ENCODE measurements at places on chromosomes 12 and 14.

DNA sequence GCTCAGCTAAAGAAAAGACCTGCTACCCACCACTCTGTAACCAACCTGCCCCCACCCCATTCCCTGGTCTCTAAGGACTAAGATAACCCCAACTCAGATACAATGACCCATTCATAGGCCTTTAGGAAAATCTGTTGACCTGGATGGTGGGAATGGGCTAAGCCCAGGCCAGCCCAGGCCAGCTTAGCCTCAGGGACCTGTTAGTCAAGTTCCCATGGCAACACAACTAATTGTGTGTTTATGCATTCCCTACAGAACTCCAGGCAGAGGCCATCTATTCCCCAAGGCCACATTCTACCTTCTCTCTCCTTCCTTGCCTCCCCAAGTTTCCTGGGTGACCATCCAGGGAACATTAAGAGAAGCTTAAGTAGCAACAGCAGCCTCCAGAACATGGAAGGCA, 16.1 kb upstream of the KRT8 start:
- no peak for DNase-seq

- DNase-seq = peak; percentile 35
Measured at GRCh38 chr14:71143381-71144290, 236.4 kb downstream of the PCNX1 start.

- no peak for DNase-seq
Measured at GRCh38 chr12:114767906-114768722, 84.1 kb upstream of the TBX3 start.

DNA sequence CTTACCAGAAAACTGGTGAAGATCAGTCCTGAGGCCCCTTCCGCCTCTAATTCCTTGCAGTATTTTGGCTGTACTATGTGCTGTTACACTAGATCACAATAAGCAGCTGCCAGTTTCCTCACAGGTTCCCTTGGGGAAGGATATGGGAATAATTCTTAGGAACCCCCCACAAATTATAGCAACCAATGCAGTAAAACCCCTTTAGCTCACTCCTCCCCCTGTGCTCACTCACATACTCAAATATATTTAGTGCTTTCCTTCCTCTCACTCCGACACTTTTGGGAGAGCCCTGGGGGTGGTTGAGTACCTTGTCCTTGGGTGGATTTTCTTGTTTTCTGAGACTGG, 162.7 kb downstream of the ETV6 start:
- DNase-seq = no peak

DNA sequence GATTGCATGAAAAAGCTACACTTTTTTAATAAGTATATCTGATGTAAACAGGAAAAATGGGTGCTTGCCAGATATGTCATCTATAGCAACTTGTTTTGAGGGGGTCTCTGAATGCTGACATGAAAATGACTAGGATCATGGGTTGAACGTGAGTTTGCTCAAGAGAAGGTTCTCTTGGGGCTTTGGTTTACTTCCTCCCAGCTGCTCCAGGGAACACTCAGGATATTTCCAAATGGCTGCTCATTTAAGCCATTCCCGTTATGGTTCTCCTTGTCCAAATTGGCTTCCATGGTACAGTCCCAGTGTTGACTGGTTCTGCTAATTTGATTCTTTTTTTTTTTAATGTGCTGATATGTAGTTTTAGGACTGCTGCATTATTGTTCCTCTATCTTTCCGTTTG, 118.3 kb downstream of the ETV6 start:
- no peak for DNase-seq

GRCh38 chr12:52650520-52651081, 1.4 kb downstream of the KRT2 start:
- DNase-seq = no peak

- DNase-seq = no peak
Measured at GRCh38 chr12:32706335-32707024, 27.4 kb downstream of the DNM1L start.

- DNase-seq = no peak
Measured at GRCh38 chr14:65866886-65867285, 454.4 kb downstream of the FUT8 start.

GRCh38 chr12:114240288-114240687, 165.7 kb downstream of the TBX5 start:
- DNase-seq = no peak

DNA sequence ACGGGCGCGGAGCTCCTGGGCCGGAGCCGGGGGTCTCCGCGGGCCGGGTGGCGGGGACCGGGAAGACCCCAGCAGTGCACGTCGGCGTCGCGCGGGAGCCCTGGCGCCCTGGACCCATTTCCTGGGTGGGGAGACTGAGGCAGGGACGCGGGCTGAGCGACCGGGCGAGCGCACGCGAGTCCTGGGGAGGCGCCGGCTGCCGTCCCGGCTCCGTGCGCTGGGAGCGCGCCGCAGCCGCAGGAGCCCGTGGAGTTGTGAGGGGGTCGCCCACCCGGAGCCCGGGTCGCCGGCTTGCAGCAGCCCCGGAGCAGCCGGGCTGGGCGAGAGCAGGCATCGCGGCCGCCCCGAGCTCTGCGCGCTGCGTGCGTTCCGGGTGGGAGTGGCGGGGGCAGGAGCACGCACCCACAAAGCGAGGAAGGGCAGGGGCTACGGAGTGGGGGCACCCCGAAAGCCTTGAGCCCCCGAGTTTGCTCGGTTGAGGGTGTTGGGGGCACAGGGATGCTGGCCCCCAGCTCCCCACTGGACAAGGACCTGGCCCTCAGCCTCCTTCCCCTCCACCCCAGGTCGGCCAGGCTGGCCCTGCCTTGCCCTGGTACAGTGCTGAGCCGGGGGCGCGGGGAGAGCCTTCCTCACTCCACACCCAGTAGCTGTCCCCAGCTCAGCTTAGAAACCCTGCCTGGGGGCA, 620 bp downstream of the MMP17 start:
- DNase-seq = no peak

GRCh38 chr14:68148276-68148675, 328.7 kb downstream of the RAD51B start:
- no peak for DNase-seq

- DNase-seq = no peak
Measured at GRCh38 chr12:33486058-33486457, 46.4 kb upstream of the SYT10 start.

DNA sequence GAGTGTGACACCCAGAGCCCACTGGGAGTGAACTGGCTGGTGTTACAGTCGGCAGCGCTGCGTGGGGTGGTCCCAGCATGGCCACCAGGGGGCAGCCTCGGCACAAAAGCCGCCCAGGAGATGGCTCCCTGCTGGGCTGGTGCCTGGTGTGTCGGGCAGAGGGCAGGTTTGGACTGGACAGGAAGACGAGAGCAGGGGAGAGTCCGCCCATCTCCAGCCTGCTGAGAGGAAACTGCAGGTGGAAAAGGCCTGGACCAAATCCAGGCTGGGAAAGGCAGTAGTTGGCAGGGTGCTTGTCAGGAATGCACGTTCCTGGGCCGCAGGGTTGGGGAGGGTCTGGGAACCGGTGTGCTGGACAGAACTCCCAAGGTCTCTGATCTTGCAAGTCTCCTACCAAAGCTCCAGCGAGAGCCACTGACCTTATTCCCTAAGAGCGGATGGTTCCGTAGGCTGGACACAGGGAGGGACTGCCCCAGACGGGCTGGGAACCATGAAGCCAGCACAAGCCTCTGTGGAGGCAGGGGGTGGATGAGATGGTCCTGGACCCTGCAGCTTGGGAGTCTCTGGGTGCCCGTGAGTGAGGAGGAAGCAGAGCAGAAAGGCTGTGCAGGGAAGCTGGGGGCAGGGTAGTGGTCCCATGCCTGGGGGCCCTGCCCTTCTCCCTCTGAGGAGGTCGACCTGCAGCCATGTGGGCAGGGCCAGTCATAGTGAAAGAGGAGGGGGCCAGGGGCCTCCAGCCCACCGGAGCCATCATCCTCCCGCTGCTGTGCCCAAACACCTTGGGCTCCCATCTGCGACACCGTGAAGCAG, 1.8 kb downstream of the AHNAK2 start:
- peak; percentile 87 for DNase-seq

DNA sequence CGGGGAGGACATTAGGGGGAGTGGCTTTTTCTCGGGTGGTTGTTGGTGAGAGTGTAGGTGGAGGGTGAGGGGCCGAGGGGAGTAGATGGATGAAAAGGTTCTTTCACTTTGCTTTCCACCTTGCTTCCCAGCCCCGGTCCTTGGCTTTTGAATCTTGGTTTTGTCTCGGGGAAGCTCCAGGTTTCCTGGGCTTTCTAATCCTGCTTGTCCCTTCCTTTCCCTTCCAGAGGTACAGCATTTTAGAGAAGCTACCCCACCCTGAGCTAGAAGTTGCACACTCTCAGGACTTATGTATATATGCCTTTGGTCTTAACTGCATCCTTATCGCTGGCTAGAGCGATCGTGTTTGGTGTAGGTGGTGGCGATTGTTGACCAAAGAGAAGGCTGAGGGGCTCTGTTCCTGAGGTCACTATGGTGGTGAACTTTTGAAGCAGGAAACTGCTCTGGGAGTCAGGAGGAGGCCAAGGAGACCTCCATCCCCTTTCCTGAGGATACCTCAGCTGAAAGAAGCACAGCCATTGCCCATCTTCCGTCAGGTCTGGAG, 862 bp downstream of the PIP4K2C start:
- DNase-seq = no peak

DNA sequence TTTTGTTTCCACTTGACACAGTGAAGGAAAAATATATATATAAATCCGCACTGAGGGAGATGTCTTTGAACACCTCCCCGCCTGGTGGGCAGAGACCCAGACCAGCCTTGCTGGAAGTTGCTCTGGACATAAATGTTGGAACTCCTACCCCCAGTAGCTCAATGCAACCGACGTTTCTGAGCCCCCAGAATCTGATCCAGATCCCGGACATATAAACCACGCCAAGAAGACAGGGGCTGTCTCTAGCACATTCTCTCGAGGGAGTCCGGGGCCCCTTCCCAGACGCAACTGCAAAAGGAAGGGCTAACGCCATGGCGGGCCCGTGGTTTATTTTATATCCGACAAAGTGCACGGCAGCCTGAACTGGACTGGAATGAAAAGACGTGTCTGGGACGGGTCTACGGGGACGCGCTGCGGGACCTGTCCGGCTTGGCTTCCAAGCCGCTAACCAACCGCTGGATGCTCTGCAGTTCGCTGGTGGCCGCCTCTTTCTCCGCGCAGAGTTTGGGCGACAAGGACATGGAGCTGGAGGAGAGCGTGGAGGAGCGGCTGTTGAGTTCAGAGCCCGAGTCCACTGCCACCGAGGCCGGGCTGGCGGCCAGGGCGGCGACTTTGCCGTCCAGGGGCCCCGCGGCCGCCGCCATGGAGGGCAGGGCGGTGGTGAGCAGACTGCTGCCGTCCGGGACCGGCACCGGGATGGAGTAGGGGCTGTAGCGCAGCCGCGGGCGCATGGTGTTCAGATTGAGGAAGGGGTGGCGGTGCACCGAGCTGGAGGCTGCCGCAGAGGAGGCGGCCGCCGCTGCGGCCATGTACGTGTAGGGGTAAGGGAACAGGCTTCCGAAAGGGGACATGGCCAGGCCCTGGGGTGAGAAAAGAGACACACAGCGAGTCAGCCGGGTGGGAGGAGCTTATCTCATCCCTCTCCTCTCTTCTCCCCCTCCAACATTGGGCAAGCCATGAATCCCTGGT, 12.2 kb downstream of the TBX3 start:
- no peak for DNase-seq

DNA sequence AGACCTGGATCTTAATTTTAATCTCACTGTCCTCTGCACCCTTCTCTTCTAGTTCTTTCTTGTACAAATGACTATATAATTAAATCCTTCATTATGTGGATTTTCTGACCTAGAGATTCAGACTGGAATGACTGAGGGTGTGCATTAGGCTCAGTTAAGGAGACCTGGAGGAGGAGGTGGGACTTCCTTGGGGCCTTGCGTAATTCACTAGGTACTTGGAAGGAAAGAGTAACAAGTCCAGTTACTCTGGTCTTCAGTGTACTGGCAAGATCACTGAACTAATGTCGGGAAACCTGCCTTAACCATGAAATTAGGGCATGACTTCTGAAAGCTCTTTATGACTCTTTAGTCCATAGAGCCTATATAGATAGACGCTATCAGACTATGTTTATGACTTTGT, 441.4 kb downstream of the EGLN3 start:
- no peak for DNase-seq

- DNase-seq = peak; percentile 79
Measured at GRCh38 chr12:57182918-57183575, 33.5 kb upstream of the NXPH4 start.

DNA sequence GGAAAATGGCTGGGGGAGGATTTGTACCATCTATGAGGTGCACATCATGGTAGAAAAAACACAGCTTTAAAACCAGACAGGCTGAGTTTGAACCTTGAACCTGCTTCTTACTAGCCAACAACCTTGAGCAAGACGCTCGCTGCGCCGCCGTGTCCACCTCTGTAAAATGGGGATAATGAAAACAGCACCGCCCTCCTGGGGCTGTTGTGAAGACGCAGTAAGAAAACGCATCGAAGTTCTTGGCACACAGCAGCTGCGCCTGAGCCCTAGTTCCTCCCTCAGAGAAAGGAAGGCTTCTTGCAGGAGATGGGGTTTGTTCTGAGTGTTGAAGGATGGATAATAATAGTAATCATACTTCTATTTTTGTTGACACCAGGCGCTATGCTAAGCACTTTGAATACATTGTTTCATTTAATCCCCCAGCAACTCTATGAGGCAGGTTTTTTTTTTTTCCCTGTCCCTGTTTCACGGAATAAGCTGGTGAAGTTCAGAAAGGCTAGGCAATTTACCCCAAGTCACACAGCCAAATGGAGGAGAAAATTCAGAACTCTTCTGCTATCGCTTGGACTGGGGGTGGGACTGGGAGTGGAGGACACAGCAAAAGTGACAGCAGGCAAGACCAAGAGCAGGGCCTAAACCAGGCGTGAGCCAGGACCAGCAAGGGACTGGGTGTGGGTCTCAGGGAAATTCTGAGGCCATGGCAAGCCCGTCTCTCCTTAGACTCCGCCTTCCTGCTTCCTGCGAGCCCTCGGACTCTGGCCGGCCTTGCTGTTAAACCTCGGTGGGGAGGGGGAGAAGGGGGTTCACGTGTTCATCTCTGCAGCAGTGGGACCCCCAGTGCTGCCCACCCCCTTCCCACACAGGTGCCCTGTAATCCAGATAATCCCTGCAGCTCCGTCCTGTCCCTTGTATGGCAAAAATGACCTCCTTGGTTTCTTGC, 97.5 kb downstream of the LRRC74A start:
- DNase-seq = no peak

GRCh38 chr12:109115758-109116610, at the start of gene ACACB:
Gene ACACB, plus strand, starts transcription at chr12:109116587. Its CDS starts 22,819 bp downstream, at chr12:109139406.
- DNase-seq = no peak

DNA sequence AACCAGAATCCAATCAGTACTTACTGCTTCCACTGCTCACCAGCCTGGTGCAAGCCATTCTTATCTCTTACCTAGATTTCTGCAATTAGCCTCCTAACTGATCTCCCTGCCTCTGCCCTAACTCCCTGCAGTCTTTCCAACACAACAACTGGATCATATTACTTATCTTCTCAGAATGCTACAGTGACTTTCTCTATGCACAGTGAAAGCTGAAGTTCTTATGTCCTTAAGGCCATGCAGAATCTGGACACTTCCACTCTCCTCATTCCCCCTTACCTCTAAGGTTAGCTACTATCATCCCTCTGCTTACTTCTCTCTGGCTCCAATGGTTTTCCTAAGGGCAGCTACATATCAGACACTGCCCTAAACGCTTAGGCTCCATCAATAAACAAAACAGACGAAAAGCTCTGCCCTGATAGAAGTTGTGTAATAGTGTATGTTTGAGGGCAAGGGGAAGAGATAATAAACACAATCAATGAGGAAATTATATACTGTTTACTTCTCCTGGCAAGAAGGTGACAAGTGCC, 4.0 kb downstream of the KTN1 start:
- DNase-seq = no peak

- DNase-seq = no peak
Measured at GRCh38 chr14:61754627-61755381, 7.4 kb upstream of the SNAPC1 start.

Measured in activated gamma-delta T cell treated with Interleukin-2 at 50 U/mL for 16 hours (primary cell).